ENCODE measurements at places on chromosomes 1 and 21.

DNA sequence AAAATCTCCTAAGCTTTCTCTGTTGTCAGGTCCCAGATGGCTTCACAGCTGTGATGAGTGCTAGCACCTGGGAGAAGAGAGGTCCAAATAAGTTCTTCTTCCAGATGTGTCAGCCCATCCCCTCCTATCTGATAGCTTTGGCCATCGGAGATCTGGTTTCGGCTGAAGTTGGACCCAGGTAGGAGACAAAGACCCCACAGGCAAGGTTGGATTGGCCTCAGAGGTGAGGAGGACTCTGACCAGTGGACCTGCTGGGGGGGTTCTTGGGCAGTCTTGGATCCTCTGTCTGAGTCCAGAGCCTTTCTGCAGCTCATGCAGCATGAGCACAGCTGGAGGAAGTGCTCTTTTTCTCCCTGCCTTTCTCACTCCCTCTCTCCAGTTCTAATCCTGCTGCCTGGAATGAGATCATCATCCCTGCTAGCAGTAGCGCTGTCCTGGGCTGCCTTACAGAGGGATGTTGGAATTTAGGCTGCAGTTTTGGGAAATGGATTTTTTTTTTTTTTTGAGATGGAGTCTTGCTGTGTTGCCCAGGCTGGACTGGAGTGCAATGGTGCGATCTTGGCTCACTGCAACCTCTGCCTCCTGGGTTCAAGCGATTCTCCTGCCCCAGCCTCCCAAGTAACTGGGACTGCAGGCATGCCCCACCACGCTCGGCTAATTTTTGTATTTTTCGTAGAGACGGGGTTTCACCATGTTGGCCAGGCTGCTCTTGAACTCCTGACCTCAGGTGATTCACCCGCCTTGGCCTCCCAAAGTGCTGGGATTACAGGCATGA is 7.1 kb downstream of the RNPEP start:
- no peak for DNase-seq

DNA sequence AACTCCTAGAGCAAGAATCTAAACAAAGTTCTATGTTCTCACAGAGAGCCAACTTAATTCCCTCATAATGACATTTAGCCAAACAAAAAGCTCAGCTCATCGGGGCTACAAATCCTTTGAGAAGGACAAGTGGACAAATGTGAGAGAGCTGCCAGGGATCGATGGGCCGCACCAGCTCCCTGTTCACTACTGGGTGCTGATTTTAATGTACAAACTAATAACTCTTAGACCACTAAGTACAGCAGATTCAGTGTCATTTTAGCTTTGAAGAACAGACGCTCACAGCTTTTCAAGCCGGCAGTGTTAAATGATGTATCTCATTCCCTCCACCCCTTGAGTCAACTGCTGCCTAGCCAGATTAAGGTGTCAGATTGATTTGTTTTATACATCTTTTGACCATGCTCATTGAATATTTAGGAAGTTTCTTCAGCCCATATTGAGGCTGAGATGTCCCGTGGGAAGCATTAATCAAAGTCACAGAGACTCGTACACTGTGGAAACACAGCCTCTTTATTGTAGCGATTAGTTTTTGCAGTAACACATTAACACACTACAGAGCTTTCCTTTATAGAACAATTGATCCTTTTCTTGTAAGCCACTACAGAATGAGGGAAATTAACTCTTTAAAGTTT is 21.1 kb downstream of the PROX1 start:
- DNase-seq, result no peak

- DNase-seq, result no peak
Observed at GRCh38 chr1:202280595-202280994, 61.1 kb downstream of the UBE2T start.

- DNase-seq, result no peak
Observed at GRCh38 chr1:15618655-15619525, 1.6 kb downstream of the DDI2 start.

- DNase-seq, result no peak
Observed at GRCh38 chr1:204104331-204105130, 31.6 kb downstream of the SOX13 start.

GRCh38 chr21:29481081-29481480 is 182.4 kb downstream of the BACH1 start:
- no peak for DNase-seq

DNA sequence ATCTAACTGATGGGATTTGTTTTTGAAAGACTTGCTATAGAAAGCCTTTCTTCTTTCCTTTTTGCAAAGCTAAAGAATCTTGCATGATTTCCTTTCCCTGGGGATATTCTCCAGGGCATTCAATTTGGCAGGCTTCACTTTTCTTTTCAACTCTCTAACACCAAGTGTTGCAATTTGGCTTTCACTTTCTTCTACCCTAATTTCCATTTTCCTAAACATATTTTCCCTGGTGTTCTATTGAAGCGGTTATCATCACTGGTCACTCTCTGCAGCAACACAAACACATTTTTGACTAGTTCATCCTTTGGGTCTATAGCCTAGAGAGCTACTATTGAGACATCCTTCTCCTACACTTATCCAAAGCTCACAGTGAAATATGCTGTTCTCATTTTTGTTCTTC is 424.5 kb downstream of the NEGR1 start:
- no peak for DNase-seq

DNA sequence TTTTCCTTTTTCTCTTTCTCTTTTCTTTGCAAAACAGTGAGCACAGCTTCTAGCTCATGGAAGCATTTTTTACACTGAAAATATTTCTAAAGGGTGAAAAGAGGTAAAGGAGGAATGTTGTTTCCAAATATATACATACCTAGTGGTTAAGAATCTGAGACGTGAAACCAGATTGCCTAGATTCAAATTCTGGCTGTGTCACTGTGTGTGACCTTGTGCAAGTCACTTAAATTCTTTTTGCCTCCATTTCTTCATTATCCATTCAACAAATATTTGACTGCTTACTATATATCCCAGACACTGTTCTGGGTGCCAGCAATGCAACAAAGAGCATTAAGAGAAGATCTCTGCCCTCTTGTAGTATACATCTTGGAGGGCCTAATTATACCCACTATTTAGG is 53.3 kb downstream of the ZFYVE9 start:
- no peak for DNase-seq

- no peak for DNase-seq
Observed at GRCh38 chr1:13931226-13931625, 231.2 kb downstream of the PRDM2 start.

Measured in cerebellar nuclear complex (tissue), 1 donor.